Stimulated activated CD8-positive, alpha-beta memory T cell treated with anti-CD3 and anti-CD28 coated beads, Interleukin-15, amount 100 ng/mL, for 4 hours (primary cell): ENCODE measurements at places on chromosomes 2 and 18.
A peak's percentile ranks its signal among the peaks of the same experiment; 100 is the strongest.

DNA sequence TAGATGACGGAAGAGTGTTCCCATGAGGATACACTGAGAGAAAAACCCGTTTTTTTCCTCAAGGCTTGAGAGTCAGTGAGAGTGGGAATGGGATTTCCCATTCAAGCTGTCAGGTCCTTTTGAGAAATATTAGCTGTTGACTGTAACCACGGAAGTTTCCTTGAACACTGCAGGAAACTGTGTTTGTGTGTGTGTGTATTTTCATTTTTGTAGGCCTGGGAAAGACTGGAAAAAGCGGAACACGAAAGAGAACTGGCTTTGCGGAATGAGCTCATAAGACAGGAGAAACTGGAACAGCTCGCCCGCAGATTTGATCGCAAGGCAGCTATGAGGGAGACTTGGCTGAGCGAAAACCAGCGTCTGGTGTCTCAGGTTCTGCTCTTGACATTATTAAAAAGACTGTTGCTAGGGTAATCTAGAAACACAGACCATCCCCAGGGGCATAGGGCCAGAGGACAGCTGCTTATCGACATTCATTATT lies 98.8 kb upstream of the EML6 start:
- DNase-seq = no peak

- DNase-seq = no peak
These were observed 547.2 kb downstream of the ZNF804A start for GRCh38 chr2:185145316-185146121.

- no peak for DNase-seq
These were observed 427.7 kb downstream of the TGIF1 start for GRCh38 chr18:3877678-3878077.

DNA sequence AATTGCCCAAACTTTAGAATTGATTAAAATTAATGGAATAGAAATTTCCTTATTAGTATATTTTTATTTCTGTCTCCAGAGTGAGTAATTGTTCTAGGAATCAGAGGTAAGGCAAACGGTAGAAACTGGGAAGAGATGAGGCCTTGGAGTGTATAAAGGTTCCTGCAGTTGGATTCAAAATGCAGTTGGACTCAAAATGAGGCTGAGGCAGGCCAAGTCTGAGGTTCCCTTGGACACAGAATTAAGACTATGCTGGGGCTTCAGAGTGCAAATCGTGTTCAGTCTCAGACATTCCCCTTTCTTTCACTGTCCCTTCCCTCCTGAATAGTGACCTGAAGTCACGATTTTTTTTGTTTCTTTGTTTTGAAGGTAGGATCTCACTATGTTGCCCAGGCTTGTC lies 746.9 kb upstream of the NRXN1 start:
- no peak for DNase-seq

DNA sequence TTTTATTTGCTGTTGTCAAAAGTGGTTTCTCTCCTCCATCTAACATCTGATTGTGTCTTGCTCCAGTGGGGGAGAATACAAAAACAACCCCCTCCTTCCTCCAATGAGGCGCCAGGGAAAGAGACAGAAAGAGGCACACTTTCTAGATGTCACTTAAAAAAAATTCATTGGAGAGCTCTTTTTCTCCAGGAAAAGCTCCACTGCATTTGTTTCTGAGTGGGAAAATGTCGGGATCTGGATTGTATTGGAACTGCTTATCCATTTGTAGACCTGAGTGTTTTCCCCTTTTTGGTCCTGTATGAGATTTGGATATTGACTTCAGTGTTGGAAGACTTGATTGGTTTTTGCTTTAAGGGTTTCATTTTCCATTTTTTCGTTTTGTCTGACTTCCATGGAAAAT lies 995 bp downstream of the MBD5 start:
- no peak for DNase-seq

DNA sequence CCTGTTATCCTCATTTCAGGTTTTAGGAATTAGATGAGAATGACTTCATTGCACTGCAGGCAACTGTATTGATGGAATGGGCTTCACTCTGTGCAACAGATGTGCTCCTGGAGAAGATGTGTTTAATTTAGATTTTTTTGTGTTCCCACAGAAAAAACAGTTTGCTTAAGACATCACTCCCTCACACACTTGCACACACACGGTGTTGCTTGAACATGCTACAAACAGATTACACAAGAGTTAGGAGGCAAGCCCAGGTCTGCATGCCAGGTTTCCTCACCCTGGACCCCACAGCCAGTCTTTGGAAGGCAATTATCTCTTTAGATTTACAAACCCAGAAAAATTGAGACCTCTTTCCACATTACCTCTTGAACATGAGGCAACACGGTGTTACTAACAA lies 93.7 kb upstream of the KLHL29 start:
- no peak for DNase-seq

- DNase-seq = no peak
These were observed 9.8 kb upstream of the SAP130 start for GRCh38 chr2:128037649-128038048.

DNA sequence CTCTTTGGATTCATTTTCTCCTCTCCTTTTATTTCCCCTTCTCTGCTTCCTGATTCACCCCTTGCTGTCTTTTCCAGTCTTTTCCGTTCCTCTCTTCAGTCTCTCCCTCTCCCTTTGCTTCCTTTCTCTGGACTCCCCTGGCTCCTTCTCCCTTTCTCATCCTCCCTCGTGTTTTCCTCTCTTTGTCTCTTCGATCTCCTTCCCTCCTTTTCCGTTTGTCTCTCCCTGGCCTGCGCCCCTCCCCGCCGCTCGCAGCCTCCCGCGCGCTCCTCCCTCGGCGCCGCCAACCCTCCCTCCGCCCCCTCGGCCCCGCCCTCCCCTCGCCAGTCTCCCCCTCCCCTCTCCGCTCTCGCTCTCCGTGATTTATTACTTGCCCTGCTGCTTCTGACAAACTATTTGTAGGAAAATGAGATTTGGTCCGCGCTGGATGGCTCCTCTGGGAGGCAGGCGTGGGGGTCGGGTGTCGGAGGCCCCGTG lies 46.0 kb upstream of the PAX8 start:
- no peak for DNase-seq

DNA sequence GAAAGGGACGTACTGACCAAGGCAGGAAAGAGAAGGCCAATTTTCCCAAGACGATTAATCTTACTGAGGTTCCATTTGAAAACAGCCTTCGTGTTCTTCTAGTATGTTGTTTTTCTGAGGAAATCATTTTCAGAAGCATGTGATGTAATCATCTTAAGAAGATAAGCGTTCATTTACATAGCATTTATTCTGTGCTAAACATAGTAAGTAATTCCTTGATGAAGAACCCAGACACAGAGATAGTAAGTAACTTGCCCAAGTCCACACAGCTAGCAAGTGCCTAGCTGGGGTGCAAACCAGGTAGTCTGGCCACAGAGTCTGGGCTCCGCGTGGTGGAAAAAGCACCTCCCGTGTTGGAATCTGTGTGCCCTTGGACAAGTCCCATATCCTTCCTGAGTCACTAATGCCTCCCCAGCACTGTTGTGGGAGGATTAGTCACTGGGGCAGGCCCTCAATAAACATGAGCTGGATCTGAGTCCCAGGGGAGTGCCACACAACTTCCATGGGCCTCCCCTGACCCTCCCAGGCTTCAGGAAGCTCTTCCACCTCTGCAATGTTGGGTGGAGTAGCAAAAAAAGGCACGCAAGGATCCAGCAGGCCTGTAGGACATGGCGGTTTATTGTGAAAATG lies 26.9 kb upstream of the ASAP2 start:
- DNase-seq = no peak

- no peak for DNase-seq
These were observed 30.2 kb upstream of the FAM124B start for GRCh38 chr2:224432003-224432579.

DNA sequence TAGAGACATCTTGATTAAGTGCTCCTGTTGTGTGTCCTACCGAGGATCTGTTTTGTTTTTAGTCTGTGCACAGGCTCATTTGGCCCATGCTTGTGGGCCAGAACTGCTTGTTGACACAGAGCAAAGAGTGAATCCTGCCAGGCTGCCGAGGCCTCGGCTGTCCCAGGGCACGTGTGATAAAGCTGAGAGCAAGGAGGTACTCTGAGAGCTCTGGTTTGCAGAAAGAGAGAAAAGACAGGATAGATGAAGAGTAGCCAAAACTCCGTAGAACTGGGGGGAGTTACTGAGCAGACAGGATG lies 175.1 kb downstream of the FAM210A start:
- DNase-seq = no peak

GRCh38 chr2:65431421-65432226 lies 775 bp downstream of the SPRED2 start:
- no peak for DNase-seq

GRCh38 chr2:85754313-85755095 lies 713 bp downstream of the ATOH8 start:
- peak; percentile 13 for DNase-seq

DNA sequence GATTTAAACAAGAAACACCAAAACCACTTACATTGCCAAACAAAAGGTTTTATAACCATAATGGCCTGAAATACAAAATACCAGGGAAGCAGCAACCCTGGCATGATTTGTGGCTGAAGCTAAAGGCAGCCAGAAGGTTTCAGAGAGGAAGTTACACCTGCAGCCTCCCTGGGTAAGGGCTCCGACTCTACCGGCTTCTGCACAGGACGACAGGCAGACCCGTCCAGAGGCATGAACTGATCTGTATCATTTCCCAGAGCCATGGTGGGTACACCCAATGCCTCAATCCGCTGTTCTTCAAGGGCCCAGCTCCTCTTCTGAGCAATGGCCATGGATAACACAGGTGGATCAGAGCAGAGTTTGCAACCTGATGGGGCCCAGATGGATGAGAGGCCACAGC lies 71.6 kb downstream of the PXDN start:
- no peak for DNase-seq
